ENCODE measurements at places on chromosomes 6 and 20.
A peak's percentile ranks its signal among the peaks of the same experiment; 100 is the strongest.

GRCh38 chr20:47428164-47428563 lies 71.7 kb upstream of the ZMYND8 start:
- no peak for DNase-seq

DNA sequence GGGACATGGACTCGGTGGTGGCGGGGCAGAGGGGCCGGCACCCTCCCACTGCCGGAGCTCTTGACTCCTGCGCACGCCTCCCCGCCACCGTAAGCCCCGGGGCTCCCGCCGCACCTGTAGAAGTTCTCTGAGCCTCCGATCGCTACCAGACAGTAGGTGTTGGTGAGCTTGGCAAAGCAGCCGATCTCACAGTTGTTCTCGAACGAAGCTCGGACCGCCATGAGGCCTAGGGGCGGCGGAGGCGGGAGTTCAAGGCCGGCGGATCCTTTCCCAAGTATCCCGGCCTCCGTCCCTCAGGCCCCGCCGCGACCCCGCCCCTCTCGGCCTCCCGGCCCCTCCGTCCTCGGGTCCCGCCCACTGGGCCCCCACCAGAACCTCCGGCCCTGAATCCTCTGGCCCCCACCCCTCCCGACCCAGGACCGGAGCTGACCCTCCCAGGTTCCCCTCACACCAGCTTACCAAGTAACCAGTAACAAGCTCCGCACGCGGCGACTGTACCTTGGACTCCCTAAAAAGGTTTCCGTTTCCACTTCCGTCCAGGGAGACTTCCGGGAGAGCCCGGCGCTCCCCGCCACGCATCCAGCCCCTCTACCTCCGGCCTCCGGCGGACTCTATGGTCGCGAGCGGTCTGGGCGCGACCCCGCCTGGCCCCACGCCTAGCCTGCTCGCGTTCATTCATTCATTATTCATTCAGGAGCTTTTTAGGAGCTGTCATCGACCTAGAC lies at the start of gene EIF6:
TSS of gene EIF6 (minus strand) at position 506 of the 725 bp plus-strand sequence. CDS start at position 221, 285 bp downstream.
- peak; percentile 95 for DNase-seq

GRCh38 chr20:46546936-46547335 lies 3.5 kb downstream of the OCSTAMP start:
- no peak for DNase-seq

- DNase-seq, result no peak
These were observed 77.2 kb upstream of the TPD52L1 start for GRCh38 chr6:125076482-125076742.

GRCh38 chr20:44886828-44887227 lies 1.3 kb downstream of the YWHAB start:
- DNase-seq, result no peak

DNA sequence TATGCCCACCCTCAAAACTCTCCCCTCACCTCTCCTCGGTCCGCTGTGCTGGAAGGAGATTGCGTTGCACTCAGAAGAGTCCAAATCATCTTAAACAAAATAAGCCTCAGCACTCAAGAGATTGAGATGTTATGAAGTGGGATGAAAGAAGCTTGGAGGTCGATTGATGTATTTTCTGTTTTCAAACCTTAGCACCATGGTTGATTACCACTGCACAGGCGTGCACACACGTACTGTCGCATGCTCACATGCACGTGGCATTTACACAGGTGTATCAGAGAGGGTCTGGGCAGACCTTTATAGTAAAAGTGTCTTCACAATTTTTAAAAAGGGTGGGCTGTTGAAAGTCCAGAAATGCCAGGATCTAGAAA lies 612 bp upstream of the AGPAT4 start:
- DNase-seq, result no peak

DNA sequence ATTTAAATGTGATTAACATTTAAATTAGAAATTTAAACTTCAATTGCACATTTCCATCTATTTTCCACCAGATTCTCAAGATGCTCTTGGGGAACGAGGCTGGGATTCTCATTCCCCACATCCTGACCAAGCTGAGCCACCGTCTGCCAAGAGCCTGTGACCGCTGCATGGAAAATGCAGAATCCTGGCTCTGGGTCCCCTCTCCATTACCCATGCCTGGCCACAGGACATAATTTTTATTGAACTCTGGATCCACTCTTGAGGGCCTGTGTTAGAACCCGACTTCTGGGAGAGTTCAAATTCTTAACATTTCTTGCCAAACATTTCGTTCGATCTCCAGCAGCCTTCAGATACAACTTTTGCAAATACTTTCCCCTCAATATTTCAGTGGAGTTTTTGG lies 201.6 kb upstream of the SNX9 start:
- no peak for DNase-seq

DNA sequence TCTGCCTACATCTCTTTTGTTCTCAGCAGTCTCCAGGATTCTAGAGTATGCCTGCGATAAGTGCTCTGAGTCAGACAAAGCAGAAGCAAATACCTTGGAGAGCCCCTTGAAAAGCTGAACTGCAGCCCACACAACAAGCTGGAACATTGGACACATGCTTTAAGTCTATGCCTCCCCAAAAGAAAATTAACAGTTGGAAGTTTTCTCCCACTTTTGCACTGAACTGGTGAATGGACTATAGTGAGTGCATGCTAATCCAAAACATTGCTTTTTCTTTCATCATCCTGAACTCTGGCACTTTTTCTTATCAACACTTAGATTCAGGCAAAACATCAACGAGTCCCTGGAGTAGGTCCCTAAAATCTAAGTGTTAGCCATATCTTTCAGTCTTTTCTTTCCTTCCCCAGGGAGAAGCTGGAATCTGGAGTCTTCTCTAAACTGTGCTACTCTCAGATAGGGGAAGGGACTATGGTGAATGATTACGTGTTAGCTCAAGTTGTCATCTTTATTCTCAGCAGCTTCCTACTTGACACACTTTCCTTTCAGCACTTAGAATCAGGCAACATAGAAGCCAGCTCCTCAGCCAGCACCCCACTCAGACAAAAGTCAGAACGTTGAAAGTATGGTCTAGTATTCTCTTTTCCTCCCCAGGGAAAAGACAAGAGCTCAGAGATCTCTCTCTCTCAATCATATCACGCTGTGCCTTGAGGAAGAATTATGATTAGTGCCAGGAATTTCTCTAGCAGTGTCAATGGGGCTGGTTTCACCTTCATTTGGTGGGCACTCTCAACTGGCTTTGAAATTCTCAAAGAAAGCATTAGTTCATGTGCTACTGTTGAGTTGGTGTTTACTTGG lies 811.0 kb upstream of the GJE1 start:
- DNase-seq, result no peak

DNA sequence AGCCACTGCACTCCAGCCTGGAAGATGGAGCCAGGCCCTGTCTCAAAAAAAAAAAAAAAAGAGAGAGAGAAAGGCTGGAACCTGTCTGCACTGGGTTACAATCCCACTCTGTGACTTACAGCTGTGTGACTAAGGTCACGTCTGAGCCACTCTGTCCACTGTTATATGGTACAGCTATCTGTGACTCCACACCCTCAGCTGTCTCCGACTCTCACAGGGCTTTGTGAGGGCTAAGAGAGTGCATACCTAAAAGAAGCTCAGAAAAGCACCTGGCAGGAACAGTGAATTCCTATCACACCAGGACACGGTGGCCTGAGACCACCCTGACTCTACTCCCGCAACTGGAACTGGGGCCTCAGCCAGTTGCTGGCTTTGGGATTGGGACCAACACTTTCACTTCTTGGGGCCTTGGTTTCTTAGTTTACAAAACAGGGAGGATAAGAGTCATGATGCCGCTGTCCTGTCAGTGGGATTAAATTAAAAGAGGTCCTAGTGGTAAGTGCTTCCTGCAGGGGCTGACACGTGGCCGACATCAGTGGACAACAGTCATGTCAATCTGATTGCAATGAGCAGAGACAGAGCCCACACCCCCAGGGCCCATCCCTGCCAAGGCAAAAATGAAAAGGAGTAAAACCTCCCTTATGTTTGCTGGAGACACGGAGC lies 5.7 kb upstream of the CD93 start:
- no peak for DNase-seq

DNA sequence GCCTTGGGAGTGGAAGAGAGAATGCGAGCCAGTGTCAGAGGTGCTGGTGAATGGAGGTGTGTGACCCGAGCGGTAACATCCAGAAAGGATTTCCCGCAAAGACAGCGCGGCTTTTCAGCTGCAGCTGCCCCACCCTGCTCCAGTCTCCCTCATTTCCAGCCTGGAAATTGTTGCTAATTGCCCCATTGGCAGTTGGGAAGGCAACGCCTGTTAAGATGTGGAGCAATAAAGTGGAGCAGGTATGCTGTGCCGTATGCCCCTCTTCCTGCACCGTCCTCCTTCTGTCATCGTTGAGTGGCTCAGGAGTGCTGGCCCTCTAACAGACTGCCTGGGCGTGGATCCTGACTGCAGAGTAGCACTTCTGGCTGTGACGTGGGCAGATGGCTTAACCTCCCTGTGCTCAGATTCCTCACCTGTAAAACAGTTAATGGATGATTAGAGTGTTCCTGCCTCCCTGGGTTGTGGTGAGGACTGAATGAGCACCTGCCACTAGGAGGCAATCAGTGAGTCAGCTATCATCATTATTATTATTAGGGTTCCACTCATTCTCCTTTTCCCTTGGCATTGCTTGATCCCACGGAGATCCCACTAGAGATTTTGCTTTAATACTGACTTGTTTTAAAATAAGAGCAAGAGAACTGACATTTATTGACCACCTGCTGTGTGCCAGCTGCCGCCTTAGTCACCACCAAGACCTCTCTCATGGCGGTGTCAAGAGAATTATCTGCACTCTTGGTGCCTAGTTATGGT lies 11.7 kb downstream of the ARFGEF2 start:
- no peak for DNase-seq

- DNase-seq, result no peak
These were observed 55.6 kb upstream of the NEDD9 start for GRCh38 chr6:11288065-11288464.

- DNase-seq, result no peak
These were observed 369.9 kb downstream of the CDH26 start for GRCh38 chr20:60327971-60328660.

- no peak for DNase-seq
These were observed 68.6 kb downstream of the EPHA7 start for GRCh38 chr6:93350774-93351173.

DNA sequence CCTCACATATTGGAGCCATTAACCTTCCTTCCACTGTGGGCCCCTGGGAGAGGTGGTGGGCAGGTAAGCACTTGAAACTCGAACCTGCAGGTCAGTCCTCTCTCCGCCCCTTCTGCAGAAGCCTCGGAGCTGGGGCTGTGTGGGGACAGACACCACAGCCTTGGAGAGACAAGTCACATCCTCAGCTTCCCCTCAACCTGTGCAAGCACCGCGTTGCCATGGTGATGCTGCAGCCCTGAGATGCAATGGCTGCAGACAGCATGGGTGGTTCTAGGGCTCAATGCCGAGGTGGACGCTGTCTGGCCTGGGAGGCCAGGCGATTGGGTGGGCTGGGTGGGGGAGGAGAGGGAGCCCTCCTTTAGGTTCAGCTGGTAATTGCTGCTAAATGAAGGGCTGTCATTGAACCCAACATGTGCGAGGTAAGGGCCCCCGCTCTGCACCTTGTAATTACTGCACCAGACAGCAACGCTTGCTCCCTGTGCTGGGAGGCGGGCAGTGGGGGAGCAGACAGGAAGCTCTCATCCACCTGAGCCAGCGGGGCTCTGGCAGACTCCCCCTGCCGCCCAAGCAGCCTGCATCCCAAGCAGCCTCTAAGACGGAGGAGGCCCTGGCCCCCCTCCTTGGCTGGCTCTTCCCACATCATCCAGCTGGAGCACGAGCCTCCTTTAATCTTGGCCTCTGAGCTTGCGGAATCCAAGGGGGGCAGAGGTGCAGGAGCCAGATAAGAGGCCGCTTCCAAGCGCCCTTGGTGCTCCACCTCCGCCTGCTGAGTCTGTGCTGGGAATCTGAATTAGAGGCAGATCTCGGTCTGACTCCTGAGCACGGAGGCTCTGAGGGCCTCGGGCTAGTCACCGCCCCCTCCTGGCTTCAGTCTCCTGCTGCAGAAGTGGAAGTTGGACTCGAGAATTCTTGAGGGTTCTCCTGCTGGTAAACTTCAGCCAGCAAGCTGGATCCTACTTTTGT lies 39.8 kb upstream of the CDH22 start:
- peak; percentile 26 for DNase-seq

DNA sequence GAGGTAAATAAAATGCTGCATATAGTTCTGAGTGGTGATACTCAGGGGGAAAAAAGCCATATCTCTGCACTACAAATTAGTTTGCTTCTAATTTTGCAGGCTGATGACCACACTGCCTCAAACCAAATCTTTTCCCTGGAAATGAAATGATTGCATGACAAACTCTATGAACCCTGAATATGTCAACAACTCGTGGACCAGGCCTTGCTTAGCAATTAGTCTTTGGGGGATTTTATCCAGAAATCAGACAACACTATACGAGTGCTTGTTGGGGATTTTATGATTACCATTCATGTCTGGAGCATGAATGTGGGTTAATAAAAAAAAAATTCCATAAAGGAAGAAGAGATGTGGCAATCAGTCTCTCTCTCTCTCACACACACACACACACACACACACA lies 42.0 kb downstream of the SOBP start:
- no peak for DNase-seq

GRCh38 chr6:35500782-35501181 lies 3.9 kb upstream of the TEAD3 start:
- DNase-seq, result peak; percentile 66

GRCh38 chr6:43887340-43887858 lies 117.4 kb downstream of the VEGFA start:
- no peak for DNase-seq

DNA sequence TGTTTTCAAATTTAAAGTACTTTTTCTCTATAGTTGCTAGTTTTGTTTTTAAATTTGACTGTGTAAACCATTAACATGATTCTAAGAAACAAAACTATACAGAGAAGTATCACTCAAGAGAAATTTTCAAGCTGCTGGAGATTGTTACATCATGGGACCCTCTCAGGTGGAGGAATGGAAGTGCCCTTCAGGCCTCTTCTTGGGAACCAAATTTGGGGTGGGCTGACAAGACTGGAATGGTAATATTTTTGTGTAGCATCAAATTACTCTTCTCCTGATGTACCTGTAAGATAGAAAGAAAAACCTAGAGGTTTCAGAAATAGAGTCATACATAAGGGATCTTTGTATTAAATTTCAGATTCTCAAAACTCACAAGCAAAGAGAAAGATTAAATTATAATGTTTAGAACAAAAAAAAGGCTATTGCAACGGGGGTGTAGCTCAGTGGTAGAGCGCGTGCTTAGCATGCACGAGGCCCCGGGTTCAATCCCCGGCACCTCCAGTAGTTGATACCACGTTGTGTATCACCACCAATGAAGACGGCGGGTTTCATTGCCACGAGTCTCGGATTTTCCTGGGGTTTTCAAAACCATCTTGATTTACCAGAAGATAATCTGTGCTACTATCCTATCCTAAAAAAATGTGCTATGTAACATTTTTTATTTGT lies 193.7 kb downstream of the GPX5 start:
- DNase-seq, result peak; percentile 81

DNA sequence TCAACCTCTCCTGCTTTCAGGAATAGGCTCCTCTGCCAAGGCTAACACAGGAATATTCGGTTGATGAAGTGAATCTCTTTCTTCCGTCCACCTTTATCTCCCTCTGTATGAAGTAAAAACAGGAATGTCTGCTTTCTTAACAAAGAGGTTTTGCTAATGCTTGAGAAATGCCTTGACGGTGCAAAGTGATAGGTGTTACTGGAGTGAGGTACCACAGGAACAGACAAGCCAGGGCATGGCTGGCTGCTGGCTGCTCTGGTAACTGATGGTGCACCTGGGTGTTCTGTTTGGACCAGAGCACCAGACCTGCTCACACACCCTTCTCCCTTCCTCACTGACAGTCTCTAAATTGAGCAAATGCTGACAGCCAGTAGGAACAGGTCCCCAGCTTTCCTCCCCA lies 174.0 kb upstream of the FBXL4 start:
- DNase-seq, result no peak

GRCh38 chr6:137736048-137736818 lies 130.8 kb upstream of the TNFAIP3 start:
- DNase-seq, result no peak

Data from ELR (cell line).